Gastroesophageal sphincter (tissue), 4 donors: ENCODE measurements at places on chromosomes 16 and 17.

DNA sequence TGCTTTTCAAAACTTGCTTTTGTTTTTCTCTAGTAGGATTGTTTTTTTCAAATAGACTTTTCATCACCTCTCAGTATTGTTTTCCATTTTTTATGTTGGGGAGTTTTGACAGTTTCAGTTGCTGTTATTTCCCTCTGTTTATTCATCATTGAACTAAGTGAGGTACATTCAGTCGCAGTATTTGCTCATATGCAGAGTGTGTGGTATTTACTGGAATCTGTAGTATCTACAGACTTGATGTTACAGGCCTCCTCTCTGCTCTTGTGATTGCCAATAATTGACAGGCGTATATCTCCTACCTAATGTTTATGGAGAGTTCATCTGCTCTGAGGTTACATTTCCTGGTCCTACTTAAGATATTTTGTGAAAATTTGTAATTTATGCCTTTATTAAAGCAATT lies 49.6 kb downstream of the COX10 start:
- ATAC-seq, result no peak

- ATAC-seq, result no peak
Observed at GRCh38 chr16:4324492-4325252, 8.8 kb downstream of the GLIS2 start.

- no peak for ATAC-seq
Observed at GRCh38 chr16:27259710-27260109, 8.9 kb downstream of the NSMCE1 start.

- no peak for ATAC-seq
Observed at GRCh38 chr16:76653390-76654026, 376.3 kb downstream of the CNTNAP4 start.
